Activated naive CD8-positive, alpha-beta T cell treated with anti-CD3 and anti-CD28 coated beads, Interleukin-2, amount 10 ng/mL, durations not matched to agents 7 days and 5 days (primary cell): ENCODE measurements at places on chromosomes 7 and 10.

- no peak for DNase-seq
Measured at GRCh38 chr10:78214955-78215354, 181.3 kb downstream of the RPS24 start.

GRCh38 chr10:125076891-125077541 lies 83.3 kb downstream of the CTBP2 start:
- DNase-seq: no peak

DNA sequence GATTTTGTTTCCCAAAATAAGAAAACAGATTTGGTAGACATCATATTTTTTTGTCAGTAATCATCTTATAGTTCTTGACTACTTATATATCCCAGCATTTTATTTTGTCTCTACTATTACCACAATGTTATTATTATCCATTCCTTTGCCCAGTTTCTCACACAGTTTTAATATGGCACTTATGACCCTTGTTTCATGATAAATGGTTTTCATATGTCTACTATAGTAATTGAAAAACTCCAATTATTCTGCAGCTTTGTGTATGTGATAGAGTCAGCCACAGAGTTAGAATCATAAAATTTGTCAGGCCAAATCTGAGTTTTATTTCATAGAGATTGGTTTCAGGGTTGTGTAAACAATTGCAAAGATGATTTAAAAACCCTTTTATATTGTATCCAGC lies 203.9 kb downstream of the MALRD1 start:
- no peak for DNase-seq

GRCh38 chr7:37309493-37309892 lies 139.2 kb downstream of the ELMO1 start:
- no peak for DNase-seq

- no peak for DNase-seq
Measured at GRCh38 chr10:58440484-58440883, 55.3 kb downstream of the TFAM start.

DNA sequence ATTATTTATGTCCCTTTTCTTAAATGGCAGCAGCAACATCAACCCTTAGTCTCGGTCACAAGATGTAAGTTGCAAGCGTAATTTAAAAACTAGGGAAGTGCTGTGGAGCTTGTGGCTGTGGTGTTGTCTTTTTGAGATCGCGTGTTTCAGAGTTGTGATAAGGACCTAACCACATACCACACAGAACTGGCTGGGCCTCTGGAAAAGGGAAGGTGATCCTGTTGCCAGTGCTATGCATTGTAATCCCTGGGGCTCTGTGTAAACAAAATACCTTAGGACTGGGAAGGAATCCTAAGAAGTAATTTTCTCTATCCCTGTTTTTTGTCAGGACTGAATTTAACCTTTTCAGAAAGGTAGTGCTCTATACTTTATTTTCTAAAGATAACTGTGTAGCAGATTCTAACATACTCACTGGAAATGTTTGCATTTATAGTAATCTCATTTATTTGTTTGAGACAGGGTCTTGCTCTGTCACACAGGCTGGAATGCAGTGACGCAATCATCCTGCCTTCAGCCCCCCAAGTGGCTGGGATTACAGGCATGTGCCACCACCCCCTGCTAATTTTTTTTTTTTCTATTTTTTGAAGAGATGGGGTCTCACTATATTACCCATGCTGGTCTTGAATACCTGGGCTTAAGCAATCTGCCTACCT lies 60.4 kb downstream of the INPP5F start:
- no peak for DNase-seq

DNA sequence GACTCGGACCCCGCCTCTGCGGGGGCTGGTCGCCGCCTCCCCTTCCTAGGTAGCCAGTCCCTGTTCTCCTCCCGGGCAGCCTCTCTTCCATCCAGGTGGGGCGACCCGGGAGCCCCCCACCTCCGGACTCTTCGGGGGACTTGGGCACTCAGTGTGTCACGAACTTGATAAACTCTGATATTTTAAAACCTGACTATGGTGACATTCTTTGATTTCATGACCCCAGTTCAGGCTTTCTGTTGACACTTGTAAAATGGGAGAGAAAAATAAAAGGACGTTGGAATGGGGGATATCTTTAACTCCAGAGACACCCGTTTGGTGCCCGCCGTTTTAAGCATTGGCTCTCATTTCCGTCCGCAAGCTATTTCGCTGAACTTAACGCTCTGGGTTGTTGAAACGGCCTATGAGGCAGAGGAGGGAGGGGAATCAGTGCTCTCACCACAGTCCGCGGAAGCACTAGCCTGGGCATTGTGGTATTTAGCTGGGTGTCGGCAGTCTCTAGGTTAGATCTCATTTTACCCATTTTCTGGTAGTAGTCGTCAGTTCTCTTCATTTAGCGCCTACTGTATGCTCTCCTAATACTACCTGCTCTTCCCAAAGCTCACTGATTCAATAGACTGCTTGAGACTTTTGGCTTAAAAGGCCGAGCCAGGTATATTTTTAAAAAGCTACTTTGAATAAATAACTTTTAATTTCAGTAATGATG lies 738 bp downstream of the VPS26A start:
- peak; percentile 67 for DNase-seq

- DNase-seq: no peak
Measured at GRCh38 chr10:131638880-131639278, 261.9 kb upstream of the PPP2R2D start.

DNA sequence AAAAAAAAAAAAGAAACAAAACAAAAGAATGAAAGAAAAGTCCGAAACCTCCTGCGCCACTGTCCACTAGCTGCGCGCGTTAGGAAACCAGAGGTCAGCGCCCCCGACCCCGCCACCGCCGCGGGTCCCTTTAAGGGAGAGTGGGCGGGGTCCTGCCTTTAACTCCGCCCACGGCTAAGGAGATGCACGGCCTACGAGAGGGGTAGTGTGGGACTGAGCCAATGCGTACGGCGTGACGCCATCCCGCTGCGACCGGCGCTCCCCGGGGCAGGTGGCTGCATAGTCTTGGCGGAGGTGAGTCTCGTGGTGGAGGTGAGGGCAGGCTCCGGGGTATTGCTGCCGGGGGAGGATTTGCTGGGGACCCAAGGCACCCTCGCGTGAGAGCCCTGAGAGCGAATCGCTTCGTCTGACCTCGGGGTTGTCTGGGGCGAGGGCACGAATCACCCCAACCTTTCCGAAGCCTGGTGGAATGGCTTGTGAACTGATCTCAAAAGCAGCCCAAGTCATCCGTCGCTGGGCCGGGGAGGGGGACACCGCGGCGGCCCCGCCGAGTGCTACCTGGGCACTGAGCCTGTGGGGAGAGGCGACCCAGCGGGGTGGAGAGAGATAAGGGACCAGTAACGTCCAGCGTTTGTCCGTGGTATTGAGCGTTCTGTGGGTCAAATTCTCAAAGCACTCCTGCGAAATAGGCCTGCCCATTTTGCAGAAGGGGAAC lies at the start of gene MRPS17:
Gene MRPS17, plus strand, starts transcription at position 241 of the 715 bp plus-strand sequence. CDS start 1,319 bp downstream, outside the sequence.
- peak; percentile 92 for DNase-seq

DNA sequence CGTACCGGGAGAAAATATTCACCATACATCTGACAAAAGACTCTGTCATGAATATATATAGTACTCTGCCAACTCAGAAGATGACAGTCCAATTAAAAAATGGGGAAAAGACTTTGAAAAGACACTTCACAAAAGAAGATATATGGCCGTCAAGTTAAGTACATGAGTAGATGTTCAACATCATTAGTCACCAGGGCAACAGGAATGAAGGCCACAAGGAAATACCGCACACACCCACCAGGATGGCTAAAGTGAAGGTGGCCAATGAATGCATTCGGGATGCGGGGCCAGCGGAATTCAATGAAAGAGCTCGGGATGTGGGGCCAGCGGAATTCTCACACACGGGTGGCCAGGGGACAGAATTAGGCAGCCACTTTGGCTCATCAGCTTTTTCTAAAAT lies 42.2 kb downstream of the MAD1L1 start:
- no peak for DNase-seq

DNA sequence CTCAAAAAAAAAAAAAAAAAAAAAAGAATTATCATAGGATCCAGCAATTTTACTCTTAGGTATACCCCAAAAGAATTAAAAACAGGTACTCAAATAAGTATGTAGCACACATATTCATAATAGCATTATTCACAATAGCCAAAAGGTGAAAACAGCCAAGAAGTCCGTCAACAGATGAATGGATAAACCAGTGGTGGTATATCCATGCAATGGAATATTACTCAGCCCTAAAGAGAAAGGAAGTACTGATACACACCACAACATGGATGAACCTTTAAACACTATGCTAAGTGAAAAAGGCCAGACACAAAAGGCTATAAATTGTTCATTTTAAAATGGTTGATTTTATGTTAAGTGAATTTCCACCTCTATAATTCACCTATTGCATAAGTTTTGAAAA lies 804.8 kb upstream of the AUTS2 start:
- no peak for DNase-seq

- DNase-seq: peak; percentile 99
Measured at GRCh38 chr7:1169409-1170368, 9.7 kb upstream of the ZFAND2A start.

DNA sequence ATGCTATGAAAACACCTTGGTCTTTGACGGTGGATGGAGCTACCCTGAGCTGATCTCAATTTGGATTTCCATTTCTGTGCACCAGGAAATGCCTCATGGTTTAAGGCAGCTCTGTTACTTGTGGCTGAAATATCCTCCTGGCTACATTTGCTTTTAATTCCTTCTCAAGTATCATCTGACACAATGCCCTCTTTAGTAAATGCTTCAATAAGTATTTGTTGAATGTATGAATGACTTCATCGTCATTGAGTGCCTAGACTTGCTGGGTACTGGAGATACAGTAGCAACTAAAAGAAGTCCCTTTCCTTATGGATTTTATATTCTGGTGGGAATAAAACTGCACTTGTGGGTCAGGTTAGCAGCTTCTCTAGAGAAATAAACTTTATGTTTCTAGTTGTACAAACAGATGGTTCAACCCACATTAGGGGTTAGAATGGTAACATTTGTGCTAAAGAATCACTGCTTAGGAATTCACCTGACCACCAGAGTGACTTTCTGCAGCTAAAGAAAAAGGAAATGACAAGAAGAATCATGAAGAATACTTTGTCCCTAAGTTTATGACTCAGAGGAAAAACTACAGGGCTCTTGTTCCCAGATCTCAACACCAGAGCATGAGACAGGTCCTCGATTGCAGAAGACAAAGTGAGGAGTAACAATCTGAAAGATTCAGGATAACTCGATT lies 21.8 kb upstream of the SMNDC1 start:
- DNase-seq: no peak

DNA sequence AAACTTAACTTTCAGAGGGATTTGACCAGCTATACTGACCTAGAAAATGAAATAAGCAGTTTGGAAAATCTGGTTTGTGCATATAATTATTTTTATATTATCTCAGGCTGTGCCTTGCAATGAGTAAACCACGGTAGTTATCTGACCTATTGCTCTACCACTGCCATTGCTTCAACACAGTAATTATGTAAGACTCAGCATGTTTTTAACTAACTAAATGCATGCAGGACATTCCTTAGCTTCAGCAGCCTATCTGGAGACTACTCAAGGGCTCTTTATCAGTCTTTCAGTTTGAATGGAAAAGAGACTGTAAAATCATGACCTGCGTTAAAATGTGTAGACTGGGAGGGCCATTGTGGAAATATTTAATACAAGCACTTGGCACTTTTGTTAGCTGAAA lies 22.5 kb downstream of the CHN2 start:
- no peak for DNase-seq

DNA sequence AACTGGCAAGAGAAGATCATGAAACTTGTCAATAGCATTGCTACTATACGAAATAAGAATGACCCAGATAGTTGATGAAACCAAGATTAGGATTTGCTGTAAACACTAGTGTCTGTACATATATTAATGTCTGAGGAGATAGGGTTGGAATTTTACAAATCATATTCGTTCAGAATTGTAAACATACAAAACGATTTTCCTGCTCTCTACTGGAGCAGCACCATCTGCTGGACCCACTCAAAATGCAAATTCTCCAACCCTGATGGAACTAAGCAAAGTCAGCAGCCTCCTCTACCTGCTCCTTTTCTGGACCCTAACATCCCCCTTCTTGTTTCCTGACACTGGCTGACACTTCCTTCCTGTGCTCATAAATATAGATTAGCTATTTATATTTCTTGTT lies 29.4 kb upstream of the SGMS1 start:
- DNase-seq: no peak

DNA sequence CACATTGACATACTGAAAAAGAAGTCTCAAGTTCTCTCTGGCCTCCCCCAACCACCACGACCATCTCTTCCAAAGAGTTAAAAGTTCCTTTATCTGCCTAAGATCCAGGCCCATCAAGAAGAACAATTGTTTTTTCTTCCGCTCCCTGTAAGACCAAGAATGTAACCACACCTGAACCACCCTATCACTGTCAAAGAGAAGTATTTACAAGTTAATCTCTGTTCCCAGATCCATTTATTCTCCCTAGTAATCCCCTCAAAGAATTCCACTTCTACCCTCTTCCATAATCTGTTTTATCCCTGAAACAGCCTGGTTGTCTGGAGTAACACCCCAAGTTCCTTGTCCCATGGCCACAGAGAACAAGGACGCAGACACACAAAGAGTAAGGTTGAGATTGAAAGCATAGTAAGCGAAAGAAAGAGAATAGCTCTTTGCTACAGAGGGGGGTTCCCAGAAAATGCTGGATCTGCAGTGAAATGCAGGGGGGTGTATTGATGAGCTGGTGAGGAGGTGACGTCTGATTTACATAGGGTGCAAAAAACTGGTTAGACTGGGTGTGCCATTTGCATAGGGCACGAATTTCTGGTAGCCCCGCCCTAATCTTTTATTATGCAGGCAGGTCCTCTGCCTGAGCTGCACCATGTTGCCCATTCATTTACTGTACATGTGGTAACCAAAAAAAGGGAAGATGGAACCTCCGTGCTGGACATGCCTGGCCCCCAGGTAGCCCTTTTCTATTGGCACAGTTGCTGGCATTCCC lies 122.0 kb downstream of the SKIDA1 start:
- DNase-seq: no peak
